T-helper 1 cell (primary cell): ENCODE measurements at places on chromosomes 7 and 10.

DNA sequence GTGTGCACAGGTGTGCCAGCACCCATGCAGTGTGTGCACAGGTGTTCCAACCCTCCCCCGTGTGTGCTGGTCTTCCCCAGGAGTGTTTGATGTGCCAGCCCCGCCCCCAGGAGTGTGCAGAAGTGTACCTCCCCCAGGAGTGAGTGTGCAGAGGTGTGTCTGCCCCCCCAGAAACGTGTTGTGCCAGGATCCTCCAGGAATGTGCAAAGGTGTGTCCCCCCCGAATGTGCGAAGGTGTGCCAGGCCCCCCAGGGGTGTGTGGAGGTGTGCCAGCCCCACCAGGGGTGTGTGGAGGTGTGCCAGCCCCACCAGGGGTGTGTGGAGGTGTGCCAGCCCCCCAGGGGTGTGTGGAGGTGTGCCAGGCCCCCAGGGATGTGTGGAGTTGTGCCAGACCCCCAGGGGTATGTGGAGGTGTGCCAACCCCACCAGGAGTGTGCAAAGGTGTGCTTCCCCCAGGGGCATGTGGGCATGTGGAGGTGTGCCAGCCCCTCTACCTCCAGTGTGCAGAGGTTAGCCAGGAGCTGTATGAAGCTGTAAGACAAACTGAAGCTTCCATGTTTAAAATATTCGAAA is 33.2 kb downstream of the CHST15 start:
- no peak for DNase-seq

DNA sequence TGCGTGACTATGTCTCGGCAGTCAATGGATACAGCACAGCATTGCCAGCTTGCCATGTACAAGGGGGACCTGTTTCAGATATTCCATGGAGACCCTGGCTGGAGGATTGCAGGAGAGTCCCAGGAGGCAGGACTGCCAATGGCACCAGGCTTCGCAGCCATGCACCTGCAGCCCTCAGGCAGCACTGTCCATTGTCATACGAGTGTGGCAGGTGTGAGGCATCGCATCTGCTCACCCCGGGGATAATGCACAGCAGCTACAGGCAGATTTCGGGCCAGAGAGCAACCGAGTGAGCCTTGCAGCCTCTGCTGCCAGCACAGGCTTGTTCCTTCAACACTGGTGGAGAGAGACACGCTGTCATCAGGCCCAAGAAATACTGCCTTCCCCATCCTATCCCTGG is 415.1 kb downstream of the PAXIP1 start:
- no peak for DNase-seq

- DNase-seq = no peak
These were observed 2.8 kb upstream of the SLC29A3 start for GRCh38 chr10:71316056-71316785.

GRCh38 chr10:111677759-111678158 is 505.8 kb downstream of the GPAM start:
- DNase-seq = no peak

DNA sequence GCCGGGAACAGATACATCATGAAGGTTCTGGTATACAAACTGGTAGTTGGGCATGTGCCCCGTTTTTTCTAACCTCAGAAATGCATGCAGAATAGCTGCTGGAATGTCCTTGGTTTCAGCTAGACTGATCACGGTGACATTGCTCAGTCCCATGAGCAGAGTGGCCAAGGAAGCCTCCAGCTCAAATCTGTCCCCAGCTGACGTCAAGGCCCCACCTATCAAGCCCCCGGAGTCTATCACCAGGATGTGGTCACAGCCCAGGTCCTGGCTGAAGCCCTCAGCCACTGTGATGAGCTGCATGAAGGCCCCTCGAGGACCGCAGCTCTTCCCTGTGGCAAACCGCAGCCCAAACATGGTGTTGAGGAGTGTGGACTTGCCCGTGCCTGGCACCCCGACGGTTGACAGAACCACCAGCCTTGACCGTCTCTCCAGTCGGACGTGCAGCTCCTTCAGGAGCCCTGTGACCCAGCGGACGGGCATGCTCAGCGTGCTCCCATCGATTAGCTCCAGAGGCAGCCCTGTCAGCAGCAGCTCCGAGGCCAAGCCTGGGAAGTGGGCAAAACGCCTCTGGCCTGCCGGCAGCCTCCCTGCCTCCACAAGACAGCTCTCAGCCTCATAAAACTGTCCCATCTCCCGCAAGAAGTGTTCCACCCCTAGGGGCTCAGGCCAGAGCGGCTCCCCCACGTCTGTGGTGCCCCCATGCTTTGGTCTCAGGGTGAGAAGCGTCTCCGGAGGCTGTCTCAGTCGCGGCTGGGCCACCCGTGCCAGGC is 7.8 kb upstream of the MRPS24 start:
- DNase-seq = no peak

GRCh38 chr7:1246160-1246870 is 13.6 kb downstream of the UNCX start:
- DNase-seq = no peak

- no peak for DNase-seq
These were observed 249.3 kb upstream of the TCERG1L start for GRCh38 chr10:131560706-131561355.

- no peak for DNase-seq
These were observed 91.6 kb downstream of the FZD1 start for GRCh38 chr7:91355695-91356435.

DNA sequence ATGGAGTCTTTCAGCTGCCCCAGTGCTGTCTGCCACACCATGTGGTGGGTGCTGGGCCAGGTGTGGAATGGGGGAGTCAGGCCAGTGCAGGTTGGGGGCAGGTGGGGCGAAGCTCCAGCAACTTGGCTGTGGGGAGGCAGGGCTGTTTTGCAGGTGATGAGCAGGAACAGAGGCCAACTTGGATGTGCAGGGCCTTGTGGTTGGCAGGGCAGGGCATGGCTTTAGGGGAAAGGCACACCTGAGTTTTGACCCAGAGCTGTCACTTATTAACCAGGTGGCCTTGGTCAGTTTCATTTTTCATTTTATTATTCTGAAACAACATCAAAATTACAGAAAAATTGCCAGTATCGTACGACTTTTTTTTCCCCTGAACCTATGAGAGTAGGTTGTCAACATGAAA is 1.1 kb upstream of the SFTPA2 start:
- DNase-seq = no peak

DNA sequence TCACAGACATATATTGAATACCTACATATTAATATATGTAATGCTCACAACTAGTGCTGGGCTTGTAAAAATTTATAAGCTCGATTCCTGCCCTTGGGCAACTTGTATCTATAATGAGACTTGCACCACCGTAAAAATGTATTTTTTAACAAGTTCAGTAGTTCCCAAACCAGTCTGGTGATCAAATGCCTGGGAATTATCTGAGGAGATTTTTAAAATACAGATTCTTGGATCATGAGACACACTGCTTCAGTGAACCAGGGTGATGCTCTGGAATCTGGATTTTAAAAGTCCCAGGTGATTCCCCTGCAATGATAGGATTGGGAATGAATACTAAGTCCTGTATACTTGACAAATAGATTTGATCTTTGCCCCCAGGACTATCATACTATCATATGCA is 4.3 kb upstream of the MICU1 start:
- DNase-seq = no peak

DNA sequence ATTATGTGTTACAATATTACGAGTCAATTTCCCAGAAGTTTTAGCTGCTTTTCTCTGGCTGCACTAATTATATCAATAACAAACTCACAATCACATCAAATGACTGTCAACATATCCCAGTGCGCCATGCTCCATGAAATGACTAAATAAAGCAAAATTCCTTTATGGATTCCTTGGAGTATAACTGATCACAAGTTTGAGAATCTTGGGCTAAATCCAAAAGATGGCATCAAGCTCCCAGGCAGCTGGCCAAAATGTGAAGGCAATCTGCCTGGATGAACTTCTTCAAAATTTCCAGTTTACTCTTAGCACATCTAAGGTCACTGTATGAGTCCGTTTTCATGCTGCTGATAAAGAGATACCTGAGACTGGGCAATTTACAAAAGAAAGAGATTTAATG is 210.8 kb downstream of the CCSER2 start:
- DNase-seq = no peak

DNA sequence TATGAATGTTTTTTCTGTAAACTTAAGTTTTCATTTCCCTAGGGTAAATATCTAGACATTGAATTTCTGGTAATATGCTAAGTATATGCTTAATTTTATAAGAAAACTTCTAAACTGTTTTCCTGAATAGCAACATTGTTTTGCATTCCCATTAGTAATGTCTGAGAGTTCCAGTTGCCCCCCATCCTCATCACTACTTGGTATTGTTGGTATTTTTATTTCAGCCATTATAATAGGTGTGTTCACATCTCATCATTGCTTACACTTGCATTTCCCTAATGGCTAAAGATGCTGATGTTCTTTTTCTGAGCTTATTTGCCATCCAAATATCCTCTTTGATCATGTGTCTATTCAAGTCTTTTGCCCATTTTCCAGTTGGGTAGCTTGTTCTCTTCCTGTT is 269.6 kb downstream of the KCNMA1 start:
- DNase-seq = no peak

DNA sequence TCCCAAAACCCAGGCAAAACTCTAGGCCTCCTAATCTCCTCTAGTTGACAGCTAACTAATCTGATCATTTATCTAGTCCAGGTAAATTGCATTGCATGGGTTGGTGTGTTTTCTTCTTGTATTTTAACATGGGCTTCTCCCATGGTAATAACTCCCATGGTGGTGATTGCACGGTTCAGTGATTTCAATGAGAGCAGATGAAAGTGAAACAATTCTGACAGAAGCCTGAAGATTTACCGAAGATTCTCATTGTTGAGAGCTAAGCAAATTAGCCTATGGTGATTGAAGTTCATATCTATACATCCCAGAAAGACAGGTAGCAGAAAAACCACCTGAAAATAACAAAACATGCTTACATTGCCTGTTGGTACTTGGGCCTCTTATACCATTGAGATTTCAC is 26.6 kb upstream of the LIPN start:
- no peak for DNase-seq

DNA sequence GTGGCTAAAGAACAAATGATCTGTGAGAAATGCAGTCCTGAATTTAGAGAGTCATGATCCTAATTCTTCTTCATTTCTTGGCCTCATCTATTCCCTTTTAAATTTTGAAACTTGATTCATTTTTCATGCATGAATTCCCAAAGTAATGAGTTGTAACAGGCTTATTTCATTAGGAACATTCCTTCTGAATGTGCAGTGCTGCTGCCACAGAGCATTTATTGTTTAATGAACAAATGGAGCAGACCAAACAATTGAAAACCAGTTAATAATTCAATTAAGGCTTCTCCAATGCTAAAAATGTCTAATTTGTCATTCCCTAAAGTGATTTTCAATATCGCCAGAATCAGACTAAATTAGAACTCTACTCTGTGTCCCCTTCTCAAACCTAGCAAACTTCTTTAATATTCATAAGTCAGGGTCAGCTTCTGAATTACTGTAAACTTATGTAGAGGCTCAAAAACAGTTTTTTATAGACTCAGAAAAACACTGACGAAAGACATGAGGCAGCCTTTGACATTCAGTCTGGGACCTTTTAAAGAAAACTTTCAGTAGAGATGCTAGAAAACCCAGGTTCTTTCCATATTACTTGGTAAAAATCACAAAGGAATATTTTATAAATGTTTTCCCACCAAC is 14.5 kb downstream of the LSMEM1 start:
- no peak for DNase-seq

GRCh38 chr7:156764016-156764669 is 123.6 kb downstream of the RNF32 start:
- no peak for DNase-seq

DNA sequence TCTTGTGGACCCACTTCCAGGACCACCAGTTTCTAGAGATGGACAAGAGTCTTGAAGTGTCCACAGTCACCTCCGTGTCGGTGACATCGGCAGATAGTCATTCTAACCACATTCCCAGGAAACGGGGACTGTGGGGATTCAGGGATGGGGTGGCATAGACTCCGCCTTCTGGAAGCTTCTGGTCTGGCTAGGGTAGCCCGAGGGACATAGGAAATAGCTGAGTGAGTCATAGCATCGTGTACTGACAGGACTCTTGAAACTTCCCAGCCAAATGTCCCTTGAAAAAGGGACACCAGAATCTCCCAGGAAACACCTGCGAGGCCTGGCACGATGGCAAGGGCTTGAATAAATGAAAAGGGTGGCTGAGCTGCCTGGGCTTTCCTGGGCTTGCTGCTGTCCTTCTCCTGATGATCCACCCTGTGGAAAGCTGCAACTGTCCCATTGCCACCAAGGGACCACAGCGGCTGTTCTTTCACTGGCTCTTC is 84.1 kb upstream of the LRRC4 start:
- DNase-seq = no peak

DNA sequence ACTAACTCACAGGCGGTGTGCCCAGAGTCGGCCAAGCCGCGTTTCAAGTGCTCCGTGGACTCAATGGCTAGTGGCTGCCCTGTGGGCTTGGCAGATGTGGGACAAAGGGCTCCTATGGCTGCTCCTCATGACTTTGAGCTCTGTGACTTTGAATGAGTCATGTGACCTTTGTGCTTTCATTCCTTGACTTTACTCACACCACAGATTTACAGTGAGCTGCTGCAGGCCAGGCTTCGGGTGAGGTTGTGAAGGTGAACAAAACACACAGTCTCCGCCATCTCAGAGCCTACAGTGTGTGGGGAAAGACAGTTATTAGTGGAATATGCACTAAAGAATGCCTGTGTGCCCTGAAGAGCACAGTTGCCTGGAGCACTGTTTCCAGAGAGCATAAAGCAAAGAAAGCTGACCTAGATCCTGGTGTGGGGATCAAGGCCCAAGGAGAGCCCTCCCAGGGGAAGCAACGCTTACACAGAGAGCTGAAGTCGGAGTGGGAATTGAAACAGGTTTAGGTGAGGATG is 29.7 kb upstream of the PLEKHA1 start:
- DNase-seq = no peak

DNA sequence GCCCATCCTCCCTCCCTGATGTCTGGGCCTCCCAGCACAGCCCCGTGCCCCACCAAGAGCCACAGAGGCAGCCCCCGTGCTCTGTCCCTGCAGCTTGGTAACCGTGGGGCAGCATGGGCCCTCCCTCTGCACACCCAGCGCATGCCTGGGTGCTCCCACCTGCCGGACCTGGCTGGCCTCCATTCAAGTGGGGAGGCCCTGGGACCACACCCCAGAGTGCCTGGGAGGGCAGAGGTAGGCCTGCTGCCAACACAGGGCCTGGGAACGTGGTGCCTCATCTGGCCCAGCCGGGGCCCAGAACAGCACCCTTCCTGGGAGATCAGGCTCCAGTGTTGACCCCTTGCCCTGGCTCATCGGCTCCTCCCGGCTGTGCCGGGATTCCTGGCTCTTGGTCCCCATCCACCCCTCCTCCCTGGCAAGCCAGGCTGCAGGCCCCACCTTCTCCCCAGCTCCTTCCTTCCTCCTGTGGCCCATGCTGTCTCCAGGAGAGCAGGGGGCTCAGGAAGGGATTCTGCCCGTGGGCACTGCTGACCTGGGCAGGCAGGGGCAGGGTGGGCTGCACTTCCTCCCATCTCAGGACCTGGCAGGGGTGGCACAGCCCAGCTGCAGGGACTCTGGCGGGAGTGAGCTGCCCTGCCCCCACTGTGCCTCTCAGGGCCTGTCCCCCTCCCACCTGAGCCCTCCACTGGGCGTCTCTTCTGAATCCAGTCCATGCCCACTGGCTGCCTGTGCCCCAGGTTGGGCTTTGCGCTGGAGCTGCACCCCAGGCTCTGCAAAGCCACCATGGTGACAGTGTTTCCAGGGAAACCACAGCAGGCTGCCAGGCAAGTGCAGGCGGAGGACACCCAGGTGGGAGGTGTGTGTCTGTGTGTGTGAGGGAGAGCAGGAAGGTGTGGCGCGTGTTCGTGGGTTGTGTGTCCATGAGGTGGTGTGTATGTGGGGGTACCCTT is 32.6 kb downstream of the PWWP2B start:
- no peak for DNase-seq
